HAP-1 (cell line): ENCODE measurements at places on chromosomes 11 and 22.

DNA sequence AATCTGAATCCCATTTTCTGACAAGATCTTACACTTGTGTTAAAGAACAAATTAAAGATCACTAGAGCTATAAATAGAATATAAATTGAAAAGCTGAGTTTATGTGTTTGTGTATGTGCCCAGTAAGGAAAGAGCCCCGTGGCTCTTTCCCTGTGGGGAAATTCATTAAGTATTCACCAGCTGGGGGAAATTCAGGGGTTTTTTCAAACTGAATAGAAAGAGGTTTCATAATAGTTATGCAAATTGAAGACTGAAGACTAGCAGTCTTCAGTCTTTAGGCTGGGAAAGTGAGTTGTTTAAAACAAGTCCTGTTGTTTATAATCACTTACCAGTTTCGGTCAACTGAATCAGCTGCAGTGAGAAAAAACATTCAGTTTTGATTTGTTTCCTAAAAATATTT, 11.3 kb upstream of the MS4A7 start:
- DNase-seq, result no peak

DNA sequence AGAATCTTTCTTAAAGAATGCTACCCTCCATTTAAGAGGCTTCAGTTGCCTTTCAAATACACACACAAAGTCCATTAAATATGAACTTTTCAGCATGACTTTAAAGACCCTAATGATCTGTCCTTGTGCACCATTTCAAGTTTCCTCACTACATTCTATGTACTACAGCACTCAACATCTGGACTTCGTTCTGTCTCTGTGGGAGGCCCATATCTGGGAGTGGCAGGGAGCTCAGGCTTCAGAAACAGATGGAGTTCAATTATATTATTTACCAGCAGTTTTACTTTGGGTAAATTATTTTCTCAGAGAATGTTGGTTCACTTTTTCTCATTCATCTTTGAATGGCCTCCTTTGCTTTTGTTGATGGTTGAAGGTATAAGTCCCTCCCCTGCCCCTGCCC, 67.4 kb downstream of the ANO3 start:
- DNase-seq, result no peak

- no peak for DNase-seq
Observed at GRCh38 chr11:116860303-116860702, 22.9 kb upstream of the APOA1 start.

- DNase-seq, result peak; percentile 77
Observed at GRCh38 chr22:44080936-44081861, 57.1 kb downstream of the PARVB start.

DNA sequence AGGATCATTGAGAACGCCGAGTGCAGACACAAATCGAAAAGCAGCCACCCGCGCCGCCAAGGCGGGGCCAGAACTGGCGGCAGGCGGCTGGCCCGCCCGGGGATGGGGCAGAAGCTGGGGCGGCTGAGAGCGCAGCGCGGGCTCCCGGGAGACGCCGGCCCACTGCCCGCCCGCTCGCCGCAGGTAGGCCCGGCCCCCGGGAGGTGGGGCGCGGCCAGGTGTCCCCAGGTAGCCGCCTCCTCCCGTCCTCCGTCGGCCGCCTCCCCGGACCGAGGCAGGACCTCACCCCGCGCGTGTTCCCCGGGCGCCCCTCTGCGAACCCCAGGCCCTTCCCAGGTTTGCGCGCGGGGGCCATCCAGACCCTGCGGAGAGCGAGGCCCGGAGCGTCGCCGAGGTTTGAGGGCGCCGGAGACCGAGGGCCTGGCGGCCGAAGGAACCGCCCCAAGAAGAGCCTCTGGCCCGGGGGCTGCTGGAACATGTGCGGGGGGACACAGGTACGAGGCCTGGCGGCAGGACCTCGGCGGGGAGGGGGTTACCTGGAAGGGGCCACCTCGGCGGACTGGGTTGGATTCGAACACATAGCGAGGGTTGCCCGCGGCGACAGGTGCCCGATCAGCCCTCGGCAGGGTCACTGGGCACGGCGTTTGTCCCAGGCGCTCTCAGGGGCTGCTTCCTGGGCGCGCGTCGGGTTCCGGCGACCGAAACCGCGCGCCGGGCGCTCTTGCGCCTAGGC, at the start of gene PRRG4:
Gene PRRG4, plus strand, starts transcription at position 248 of the 733 bp plus-strand sequence. CDS start 603 bp downstream, outside the sequence.
- peak; percentile 70 for DNase-seq

DNA sequence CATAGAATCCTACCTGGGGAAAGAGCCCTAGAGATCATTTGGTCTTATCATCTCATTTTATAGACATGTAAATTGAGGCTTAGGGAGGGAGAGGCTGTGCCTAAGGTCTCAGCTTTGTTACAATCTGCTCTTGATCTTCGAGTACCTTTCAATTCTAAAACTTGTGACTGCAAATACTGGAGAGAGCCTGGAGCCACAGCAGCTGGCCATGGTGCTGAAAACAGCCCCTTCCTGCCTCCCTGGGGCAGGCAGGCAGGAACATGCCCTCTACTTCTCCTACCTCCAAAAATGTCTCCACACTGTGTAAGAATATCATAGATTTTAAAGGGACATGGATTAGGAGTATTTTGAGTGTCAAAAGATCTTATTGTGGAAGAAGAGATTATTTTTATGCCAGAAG, 52.2 kb downstream of the C22orf42 start:
- DNase-seq, result no peak

GRCh38 chr11:77170107-77170506, 42.1 kb downstream of the MYO7A start:
- DNase-seq, result no peak
